Type B pancreatic cell (in vitro differentiated cells): ENCODE measurements at places on chromosomes 4 and X. TPM values are rescaled to one million over a fixed set of nuclear protein-coding genes. Genes with fewer than 3 reads are reported as not detected.

PRSS12 gene
- total RNA-seq: 14.1 and 23.6 TPM in 2 replicates

DNAJB14 gene
- 39.8 and 43.5 TPM in 2 replicates for total RNA-seq

LNX1 gene
- total RNA-seq: 5.3 and 7.4 TPM in 2 replicates

DNA sequence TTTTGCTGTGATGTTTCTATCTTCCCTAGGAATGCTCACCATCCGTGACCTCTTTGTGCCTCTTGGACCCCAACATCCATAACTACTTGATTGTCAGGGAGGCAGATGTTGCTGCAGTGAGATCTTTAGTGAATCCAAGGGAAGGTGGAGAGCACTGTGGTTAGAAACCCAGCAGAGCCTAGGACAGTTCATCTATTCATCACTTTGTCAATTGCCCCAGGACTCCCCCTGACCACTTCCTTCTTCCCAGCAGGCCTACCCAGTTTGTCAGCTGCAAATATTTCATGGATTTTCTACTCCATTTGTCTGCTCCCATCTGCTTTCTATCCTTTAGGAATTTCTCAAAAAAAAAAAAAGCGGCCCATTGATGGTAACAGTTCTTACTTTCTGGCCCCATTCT, 942.8 kb downstream of the PCDH7 start:
- no peak for DNase-seq

DNA sequence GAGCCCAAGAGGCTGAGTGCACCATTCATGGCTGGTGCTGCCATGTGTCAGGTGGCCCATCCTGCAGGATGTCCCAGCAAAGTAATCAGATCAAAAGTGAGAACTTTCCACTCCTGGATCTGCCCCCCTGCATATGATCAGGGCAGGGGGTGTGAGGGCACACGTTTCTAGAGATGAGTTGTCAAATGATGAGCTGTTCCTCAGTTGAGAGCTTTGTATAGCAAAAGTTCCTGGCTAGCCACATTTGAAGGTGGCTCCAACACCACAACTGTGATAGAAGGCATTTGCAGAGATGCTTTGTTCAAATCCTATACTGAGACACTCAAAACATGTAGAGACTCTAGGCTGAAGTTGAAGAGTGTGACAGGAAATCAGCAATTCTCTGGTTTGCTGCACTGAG, 501.8 kb downstream of the BCOR start:
- no peak for DNase-seq

GRCh38 chr4:26005764-26006163, 91.7 kb downstream of the SMIM20 start:
- DNase-seq: no peak

DNA sequence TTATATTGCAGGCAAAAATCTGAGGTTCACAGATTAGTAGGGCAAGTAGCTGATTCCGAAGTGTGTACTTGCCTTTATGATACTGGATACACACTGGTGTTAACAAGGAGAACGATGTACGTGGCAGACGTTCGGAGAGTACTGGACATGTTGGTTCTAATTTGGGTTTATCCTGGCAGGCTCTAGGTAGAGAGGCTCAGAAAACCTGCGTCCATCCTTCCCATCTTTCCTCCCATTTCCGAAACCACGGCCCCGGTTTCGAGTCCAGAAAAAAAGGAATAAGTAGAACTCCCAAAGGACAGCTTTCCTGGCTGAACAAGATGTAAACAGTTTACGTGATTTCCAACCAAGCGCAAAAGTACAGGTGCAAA, 351 bp upstream of the SLC30A9 start:
- no peak for DNase-seq

DNA sequence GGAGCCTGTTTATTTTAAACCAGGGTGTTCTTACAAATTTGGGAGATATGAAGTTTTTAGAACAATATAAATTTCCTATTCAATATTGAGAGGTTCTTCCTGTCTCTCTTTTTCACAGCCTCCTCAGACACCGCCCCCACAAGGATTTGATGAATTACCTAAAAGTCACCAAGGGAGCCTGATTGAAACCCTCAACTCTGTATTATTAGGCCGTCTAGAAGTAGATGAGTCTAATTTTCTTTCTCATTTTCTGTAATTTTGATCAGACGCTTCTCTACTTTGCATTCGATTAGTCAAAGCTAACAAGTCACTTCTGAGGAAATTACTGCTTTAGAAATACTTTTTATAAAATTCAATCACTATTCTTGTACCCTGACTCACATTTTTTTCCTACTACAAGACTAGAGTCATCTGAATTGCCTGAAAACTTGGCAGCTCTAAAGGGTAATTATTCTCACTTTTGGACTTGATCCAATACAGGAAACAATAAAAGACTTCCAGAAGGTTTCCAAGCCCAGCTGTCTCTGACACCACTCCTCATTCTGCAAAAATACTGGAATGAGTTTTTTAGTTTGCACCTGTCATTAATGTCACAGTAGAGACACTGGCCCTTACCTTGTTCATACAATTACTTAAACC, 111.2 kb downstream of the ELOVL6 start:
- no peak for DNase-seq

GRCh38 chr4:82422616-82423015, 7.6 kb downstream of the HNRNPDL start:
- DNase-seq: no peak

DNA sequence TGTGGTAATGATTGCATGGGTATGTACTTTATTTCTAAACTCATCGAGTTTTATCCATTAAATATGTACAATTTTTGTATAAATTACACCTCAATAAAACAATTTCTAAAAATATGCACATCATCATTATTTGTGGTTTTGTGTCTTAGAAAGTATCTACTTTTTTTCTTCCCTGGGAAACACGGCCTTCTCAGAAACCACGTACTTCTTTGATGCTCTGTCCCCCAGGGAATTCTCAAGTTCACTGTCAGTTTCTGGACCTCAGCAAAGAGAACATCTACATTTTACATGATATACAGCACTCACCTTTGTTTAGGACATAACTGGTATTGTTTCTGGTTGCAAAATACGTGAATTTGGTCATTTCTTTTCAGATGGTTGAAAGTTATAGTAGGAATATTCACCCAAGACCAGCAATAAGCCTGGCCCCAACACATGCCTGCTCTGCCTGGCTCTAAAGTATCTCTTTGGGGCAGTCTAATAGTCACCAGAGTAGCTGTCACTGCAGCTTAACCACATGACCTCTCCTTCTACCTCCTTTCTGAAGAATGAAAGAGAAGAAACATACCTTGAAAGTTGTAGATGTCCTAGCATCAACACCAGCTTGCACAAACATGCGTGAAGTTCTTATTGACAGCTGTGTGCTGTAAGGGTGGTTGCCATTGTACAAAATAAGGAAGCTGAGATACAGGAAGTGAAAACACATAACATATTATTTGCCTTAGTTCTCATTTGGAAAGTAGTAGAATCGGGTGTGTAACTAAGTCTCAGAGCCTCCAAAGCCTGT, 48.4 kb upstream of the SPANXN4 start:
- no peak for DNase-seq

DNA sequence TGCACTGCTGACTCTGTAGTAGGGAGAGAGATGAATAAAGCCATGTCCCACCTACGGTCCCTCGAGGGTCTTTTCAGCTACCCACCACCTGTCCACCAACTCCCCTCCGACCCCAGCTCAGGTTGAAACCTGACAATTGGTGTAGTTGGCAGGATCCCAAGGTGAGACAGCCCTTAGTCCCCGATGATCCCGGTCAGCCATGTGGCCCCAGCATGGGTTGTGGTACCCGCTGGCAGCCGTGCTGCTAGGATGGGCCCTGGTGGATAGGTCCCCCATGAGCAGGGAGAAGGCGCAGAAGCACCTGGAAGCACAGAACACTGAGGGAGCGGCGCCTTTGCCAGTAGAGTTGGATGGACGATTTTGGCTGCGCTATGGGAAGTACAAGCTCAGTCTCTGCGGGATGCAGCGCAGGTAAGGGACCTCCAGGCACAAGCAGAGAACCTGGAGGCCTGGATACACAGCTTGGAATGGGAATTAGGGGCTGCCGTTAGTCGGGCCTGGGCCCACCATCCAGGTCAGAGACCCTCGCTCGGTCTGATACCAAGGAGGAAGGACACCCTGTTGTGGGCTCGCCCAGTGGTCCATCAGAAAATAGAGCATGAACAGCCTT, 694.6 kb upstream of the AGA start:
- no peak for DNase-seq

DNA sequence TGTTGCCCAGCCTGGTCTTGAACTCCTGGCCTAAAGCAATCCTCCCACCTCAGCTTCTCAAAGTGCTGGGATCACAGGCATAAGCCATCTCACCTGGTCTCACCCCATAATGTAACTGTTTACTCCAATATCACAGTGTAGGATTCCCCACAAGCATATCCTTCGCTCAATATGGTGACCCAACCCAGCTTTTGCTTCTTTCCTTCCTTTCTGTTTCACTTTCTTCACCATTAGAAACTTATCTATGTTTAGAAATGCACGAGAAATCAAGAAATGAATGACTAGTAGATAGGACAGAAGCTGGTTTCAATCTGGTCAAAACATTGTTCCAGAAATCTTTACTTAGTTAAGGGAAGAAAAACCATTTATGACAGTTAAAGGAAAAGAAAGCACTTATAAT, 18.9 kb downstream of the TSPAN5 start:
- no peak for DNase-seq

DNA sequence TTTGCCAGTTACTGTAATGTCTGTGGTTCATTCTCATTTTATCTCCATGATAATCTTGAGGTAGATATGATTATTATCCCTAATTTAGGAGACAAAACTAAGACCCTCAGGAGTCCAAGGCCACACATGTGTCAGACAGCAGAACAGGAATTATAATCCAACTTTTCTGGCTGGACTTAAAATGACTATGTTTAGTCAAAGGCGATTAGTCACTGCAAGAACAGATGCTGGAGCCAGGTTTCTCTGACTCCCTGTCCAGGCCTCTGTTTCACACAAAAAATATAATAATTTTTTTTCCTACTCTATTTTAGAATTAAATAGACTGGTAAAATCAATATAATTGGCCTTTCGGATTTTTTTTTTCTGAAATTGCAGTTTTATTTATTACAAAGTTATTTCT, 56.7 kb upstream of the TMEM131L start:
- DNase-seq: no peak

DNA sequence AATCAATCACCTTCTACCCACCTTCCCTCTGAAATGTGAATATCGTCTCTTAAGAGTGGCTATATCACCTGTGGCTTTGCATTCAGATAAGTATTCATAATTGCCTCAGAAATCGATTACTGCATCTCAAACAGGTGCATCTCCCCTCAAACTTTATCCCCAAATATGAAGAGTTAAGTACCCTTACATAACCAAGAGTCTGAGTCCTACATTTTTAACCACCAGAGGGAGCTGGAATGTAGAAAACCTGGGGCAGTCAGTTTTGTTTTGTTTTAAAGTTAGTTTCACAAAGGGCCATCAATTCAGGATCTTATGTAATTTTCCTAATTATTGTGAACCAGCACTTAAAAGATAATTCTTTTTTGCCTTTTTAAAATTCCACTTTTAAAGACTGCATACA, 5.7 kb downstream of the TCEANC start:
- no peak for DNase-seq

- no peak for DNase-seq
Observed at GRCh38 chrX:78375894-78376293, 48.5 kb upstream of the CYSLTR1 start.

- no peak for DNase-seq
Observed at GRCh38 chr4:140718241-140718952, 37.8 kb downstream of the TBC1D9 start.

GRCh38 chr4:114752391-114753165, 154.0 kb downstream of the UGT8 start:
- no peak for DNase-seq

DNA sequence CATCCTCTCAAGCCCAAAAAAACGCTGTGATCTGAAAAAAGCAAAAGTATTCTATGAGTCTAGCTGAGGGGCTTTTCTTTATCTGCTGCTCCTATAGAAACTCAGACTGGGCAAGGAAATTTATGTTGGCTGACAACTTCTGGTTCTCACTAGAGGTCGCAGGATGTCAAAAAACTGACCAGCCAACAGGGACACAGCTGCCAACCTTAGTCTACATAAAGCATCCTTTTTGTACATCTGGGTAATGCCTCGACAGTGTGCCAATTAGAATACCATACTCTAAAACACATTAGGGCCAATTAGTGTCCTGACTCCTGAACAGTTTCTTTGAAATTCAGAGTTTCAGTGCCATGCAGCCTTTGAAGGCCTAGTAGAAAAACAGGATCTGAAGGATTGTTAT, 8.8 kb upstream of the TLL1 start:
- DNase-seq: no peak

GRCh38 chr4:48445704-48446103, 37.4 kb upstream of the SLC10A4 start:
- no peak for DNase-seq
